Panc1 (cell line): ENCODE measurements at places on chromosomes 3 and 15.

DNA sequence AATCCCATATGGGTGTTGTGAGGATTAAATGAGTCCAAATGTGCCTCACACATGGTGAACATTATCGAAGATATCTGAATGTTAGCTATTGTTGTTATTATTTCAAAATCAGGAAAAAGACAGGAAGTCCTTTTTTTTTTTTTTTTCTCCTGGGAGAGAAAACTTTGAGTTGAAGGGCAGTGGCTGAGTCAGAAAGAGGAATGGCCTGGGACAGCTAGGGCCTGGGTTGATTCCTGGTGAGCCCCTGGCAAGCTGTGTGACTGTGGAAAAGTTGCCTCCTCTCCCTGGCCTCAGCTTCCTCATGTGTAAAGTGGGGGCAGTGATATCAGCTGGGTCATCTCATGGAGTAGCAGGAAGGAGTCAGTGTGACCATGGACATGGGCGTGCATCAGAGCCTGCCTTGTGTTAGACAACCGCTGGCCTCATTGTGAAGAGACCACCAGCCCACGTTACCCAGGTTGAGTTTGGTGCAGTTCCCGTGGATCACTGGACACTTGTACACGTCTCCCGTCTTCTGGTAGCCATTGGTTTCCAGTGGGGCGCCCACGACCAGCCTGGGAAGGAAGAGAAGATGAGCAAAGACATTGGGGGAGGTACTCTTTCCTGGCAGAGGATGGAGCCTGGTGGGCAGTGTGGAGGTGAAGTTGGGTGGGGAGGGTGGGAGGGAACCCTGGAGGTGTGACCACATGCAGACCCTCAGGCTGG lies 63.1 kb downstream of the ITGA11 start:
- no peak for DNase-seq

DNA sequence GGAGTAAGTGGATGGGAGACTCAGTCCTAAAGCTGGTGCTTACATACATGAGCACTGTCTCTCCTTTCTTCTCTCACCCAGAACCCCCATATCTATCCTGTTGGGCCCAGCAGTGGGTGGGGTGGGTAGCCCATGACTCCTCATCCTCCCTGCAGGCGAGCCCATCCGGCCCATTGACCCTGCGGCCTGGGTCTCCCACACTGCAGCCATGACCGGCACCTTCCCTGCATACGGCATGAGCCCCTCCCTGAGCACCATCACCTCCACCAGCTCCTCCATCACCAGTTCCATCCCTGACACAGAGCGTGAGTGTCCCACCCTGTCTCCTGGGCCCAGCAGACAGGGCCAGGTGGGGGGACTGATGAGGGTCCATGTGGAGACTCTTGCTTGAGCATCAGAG lies 8.0 kb upstream of the AP2M1 start:
- DNase-seq = no peak

DNA sequence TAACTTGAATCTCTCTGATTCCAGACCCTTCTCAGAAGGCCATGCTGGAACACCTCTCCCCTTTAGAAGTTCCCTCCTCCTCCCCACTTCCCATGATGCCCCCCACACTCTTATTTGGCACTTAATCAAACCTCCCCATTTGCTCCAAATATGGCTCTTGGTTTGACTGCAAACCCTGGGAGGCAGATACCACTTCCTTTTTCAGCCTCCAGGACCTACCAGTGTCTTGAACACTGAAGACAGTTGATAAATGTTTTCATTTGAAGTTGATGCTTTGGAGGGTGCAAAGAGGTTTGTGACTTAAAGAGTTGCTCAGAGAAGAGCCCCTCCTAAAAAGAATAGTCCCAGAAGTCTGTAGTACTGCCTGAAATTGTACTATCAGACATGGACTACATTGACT lies 61.5 kb downstream of the SEMA5B start:
- DNase-seq = no peak

GRCh38 chr15:55770261-55770660 lies 27.3 kb upstream of the PRTG start:
- DNase-seq = no peak

- no peak for DNase-seq
These were observed 20.3 kb upstream of the FRMD4B start for GRCh38 chr3:69406163-69406562.

- DNase-seq = no peak
These were observed 124.3 kb downstream of the CHCHD6 start for GRCh38 chr3:126828306-126828705.

DNA sequence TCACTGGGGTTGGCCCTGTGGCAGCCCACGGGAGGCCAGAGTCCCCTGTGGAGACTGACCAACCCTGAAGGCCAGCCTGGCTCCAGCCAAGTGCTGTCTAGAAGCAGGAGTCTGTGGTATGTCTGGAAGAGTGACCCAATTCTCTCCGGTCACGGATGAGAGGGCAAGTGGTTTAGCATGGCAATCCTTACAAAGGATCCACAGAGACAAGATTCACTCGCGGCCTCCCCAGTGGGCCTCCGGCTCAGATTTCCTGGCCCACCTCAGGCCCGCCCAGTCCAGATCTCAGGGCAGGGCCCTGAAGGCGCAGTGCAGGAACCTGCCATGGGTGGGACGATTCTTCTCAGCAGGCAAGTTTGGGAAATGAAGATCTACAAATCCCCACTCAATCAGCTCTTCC lies 5.0 kb upstream of the BCL2L10 start:
- DNase-seq = no peak

DNA sequence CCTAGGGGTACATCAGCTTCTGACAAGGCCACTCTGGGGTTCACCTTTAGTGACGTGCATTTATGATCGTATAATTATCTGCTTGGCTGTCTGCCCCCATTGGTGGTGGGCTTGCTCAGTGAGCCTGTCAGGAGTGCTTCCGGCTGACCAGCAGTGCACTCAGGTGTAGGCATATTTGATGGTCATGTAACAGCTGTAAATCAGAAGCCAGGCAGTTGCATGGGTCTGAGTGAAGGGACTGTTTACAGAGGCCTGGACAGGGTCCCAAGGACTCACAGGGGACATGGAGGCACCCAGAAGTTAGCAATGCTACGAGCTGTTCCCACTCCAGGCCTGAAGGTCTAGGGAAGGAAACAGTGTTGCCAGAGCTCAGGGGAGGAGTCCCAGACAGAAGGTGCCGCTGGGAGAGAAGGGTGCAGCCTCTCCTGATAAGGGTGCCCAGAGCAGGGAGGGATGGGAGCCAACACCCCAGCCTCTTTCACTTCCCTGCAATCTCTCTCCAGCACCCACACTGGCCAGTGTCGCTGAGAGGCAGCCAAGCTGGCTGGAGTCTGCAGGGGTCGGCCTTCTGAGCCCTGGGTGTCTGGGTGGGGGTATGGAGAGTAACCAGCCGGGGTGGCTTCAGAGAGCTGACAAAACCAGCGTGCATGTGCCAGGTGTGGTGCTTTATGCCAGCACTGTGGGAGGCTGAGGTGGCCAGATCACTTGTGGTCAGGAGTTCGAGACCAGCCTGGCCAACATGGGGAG lies 61.3 kb upstream of the PRR23E start:
- DNase-seq = no peak

- DNase-seq = no peak
These were observed 56.2 kb downstream of the ATG7 start for GRCh38 chr3:11328196-11328945.

- no peak for DNase-seq
These were observed 528.6 kb downstream of the TAFA4 start for GRCh38 chr3:68403741-68404140.

DNA sequence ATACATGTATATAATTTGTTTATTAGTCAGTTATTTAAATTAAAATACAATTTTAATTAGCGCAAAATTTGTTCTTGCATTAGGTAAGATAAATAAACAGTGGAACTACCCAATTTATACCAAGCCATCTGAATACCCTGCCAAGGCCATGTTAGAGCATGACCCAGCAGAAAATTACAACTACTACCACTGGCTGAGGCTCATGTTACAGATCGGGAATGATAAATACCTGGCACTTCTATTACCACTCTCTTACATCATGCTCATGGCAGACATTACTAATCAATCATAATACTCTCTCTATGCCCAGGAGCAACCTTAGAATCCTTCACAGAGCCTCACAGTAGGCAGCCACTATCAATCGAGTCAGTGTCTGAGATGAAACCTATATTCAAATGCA lies 21.2 kb upstream of the LMOD3 start:
- no peak for DNase-seq

DNA sequence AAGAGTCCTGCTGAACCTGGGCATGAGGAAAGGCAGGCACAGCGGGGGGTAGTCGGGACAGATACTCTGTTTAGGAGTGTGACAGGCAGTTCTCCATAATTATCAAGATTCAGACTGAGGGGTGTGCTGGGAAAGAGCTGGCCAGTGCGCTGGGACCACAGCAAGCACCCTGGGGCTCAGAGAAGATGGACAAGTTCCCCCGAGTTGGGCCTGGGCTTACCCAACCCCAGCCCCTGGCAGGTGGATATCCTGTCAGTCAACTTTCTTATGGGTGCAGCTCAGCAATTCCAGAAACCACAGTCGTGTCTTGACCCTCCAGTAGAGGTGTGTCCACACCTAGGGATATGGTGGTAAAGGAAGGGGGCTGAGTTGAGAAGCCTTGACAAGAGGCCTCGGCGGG lies 49.2 kb upstream of the PRR20G start:
- DNase-seq = no peak

DNA sequence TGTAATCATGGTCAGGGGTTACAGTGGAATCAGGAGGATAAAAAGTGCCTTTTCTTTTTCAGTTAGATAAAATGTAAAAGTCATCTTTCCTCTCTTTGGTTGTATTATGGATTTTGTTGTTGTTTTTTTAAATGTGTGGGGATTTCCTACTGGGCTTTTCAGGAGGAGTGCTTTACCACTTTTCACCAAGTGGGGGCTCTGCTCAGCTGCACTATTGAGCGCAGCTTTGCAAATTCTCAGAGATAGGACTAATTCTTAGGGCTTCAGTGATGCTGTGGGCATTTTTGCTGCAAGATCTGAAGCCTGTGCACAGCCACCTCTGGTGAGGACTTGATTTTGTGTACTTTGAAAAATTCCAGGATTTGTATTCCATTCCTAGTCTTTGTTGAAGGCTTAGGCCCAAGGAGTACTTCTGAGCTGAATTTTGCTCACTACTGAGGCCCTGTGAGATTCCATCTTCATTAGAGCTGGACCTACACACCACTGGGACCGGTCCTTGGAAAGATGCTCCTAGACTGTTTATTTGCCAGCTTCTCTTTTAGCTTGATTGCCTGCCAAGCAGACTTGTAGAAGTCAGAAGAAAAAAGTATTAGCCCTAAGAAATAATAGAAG lies 7.5 kb downstream of the GNB5 start:
- peak; percentile 36 for DNase-seq

DNA sequence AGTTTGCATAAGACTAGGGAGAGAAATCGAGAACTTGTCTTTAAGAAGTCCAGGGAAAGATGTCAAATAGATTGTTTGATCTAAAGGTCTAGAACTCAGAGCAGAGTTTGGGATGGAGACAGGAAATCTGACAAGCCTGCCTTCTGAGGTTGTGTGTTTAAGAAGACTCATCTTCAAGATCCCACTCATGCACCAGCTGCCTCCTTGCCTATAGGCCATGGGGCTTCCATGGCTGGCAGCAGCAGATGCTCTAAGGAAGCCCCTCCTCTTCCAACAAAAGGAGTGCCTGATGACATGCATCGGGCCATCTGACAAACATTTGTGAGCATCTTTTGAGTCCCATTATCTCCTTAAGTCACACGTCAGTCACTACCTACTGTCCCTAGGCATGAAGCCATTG lies 47.4 kb downstream of the WNT5A start:
- DNase-seq = no peak

- no peak for DNase-seq
These were observed 339.7 kb downstream of the NLGN1 start for GRCh38 chr3:173737167-173737808.

GRCh38 chr3:197404754-197405153 lies 106.3 kb upstream of the DLG1 start:
- DNase-seq = no peak

- DNase-seq = peak; percentile 79
These were observed 74.8 kb downstream of the IL20RB start for GRCh38 chr3:137032465-137033120.

DNA sequence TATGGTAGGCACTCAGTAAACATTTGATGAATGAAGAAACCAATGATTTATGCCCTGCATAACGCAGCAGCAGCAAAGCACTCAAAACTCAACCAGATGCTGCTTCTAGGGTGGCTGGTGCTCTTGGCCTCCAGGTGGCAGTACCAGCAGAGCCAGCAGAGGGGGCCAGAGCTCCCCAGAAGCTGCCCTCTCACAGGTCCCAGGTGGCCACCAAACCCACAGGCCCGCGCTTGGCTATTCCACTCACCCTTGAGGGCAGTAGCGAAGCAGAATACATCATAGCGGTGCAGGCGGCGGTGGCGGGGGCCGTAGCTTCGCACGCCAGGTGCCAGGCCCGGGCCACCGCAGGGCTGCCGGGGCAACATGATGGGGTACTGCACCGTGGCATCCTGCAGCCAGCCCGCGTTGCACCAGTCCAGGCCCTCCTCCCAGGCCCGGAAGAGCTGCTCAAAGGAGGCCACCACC lies 16.6 kb downstream of the HAPLN3 start:
- no peak for DNase-seq

- no peak for DNase-seq
These were observed 128.4 kb downstream of the NECTIN3 start for GRCh38 chr3:111200027-111200426.

- DNase-seq = no peak
These were observed 3.0 kb downstream of the SLC51A start for GRCh38 chr3:196219194-196219969.

DNA sequence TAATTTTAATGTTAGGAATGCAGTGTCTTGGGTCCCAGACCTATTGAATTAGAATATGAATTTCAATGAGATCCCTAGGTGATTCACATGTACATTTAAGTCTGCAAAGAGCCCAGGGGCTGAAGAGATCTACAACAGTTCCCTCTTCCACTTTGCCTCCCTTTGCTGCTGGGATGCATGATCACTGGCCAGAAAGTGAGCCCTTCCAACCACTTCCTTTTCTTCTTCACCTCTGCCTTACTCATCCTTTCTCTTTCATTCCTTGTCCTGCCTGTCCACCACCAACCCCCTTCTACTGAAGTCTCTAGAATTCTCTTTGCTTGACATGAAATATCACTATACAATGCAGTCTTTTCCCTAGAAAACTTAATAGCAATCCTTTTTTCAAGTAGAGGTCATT lies 222.4 kb upstream of the LRIG1 start:
- DNase-seq = no peak

- no peak for DNase-seq
These were observed 170.5 kb downstream of the CTNNB1 start for GRCh38 chr3:41369838-41370237.
